ENCODE measurements at places on chromosomes 1 and 21.

DNA sequence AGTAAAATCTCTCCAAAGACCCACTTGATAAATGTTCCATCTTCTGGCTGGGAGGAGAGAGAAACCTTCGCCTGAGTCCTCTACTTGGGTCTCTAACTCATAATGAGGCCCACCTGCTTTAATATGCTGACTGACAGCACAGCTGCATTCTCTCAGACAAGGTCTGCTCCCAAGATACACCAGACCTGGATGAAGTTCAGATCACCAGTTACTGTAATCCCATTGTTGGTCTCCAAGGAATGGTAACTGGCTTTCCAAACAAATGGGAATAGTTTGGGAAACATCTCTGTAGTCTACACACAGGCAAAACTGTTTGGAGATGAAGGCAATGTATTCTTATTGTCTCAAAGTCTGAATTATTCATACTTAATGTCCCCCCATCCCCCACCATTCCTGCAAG lies 27.9 kb upstream of the COL24A1 start:
- no peak for DNase-seq

GRCh38 chr1:206579747-206580437 lies 32.4 kb downstream of the EIF2D start:
- no peak for DNase-seq

DNA sequence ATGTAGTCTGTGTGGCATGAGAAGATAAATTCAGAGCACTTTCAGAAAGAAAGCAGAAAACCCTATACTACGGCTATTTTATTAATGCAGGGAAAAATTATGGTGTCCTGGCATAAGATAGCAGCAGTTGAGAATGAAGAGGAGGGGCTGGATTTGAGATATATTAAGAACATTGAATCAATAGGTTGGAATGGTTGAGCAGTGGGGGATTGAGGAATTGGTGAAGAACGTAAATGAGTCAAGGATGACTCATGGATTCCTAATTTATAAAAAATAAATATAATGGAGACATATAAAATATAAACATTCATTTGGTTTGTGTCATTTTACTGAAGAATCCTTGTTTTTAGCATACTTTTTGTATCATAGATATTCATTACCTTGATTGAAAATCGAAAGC lies 234.3 kb upstream of the ADAMTS5 start:
- DNase-seq = no peak

- no peak for DNase-seq
These were observed 41.2 kb upstream of the LBR start for GRCh38 chr1:225469051-225469450.

DNA sequence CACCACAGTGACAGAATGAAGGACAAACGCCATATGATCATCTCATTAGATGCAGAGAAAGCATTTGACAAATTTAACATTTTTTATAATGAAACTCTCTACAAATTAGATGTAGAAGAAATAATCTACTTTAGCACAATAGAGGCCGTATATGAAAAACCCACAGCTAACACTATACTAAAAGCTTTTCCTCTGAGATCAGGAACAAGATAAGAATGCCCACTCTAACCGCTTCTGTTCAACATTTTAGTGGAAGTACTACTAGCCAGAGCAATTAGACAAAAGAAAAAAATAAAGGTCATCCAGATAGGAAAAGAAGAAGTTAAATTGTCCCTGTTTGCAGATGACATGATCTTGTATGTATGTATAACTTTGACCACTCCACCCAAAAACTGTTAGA lies 109.7 kb downstream of the SLC35F3 start:
- no peak for DNase-seq

DNA sequence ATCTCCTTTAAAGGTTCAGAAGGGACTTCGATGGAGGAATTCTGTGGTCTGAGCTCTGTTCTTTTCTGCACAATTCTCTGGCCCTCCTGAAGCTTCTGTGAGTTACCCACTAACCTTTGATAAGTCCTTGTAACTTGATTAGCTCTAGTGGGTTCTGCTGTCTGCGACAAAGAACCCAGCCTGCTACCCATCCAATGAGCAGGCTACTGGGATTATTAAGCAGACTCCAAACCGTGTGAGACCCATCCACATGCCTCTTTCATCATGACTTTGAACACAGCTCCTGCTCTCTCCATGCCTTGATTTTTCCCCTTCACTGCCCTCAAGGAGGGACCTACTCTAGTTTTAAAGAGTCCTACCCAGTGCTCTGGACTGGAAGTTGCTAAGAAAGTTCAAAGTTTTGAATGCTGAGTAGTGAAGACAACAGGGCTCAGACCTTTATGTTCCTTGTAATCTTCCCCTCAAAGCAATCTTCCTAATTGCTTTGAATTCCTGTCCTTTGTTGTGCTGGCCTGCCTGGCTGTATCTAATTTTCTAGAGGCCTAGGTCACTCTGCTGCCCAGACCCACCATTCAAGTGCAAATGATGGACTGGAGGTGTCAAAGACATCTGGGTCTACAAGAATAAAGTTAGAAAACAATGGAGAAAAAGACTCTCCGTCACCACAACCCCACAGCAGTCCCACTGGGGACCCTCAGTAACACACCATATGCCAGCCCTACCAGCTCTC lies 146.9 kb downstream of the RHOU start:
- DNase-seq = no peak

GRCh38 chr21:33820230-33820770 lies 95.3 kb downstream of the ATP5PO start:
- no peak for DNase-seq

- no peak for DNase-seq
These were observed 105.7 kb upstream of the USP24 start for GRCh38 chr1:55320891-55321290.

DNA sequence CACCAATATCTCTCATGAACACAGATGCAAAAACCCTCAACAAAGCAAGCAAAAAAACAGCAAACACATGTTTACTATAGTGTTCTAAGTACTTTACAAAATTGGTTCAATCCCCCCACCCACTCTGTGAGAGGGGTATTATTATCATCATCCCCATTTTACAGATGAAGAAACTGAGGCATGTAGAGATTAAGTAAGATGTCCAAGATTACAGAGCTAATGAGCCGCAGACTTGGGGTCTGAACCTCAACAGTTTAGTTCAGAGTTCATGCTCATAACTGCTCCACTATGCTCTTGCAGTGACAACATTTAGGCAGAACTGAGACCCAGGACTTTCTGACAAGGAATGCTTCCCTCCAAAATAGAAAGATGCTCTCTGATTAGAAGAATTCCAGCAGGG lies 21.9 kb downstream of the CLSTN1 start:
- DNase-seq = no peak

DNA sequence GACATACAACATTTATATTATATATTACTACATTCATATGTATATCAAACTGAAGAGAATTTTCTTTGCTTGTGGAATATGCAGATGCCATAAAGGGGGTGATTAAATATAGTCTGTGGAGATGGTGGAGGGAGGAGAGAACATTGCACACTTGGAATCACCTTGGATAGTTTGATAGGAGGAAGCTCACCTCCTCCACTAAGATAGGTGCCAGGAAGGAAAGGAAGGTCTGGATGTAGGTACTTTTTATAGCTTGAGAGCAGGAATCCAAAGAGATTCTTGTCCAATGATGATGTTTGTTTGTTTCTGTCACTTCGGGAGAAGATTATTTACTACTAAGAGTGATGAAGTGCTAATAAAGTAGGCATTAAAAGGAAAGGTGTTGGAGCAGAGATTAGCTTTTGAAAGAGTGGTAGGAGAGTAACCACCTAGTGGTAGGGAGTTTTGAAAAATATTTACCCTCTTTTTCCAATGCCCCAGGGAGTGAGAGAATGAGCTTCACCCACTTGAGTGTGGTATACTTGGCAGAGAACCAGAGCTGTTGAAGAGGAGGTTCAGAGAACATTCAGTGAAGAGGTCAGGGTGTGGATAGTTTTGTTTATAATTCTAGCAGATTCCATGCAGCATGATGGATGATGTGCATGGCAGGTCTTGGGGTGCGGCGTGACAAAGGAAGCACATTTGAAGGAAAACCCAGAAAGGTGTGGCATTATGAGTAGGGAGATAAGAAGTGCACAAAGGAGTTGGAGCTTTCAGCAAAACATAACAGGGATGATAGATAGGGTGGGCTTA lies 145.0 kb downstream of the PATJ start:
- no peak for DNase-seq

DNA sequence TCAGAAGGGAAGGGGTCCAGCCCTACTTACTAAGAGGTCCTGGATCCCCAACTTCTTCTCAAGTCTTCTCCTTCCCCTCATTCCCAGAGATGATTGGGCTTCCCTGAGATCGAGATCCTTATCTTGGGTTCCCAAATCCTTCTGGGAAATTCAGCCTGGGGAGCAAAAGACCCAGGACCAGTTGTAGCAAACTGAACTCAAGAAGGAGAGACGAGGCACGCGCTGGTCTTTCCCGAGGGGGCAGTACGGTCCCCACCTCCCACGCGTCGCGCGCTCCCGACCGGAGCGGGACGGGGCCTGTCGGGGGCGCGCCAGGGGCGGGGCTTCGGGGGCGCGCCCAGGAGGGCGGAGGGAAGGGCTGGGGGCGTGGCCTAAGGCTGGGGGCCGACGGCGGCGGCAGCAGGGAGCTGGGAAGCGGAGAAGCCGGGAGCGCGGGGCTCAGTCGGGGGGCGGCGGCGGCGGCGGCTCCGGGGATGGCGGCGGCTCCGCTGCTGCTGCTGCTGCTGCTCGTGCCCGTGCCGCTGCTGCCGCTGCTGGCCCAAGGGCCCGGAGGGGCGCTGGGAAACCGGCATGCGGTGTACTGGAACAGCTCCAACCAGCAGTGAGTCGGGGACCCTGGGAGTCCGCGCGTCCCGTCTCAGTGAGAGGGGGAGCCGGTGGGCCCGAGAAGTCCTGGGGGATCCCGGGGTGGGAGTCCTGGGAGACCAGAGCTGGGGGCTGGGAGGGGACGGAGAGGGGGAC lies at the start of gene EFNA3:
TSS of gene EFNA3 (plus strand) at position 369 of the 741 bp plus-strand sequence. CDS start at position 474, 105 bp downstream.
- peak; percentile 76 for DNase-seq

GRCh38 chr1:219876798-219877209 lies 51.6 kb downstream of the SLC30A10 start:
- peak; percentile 32 for DNase-seq

DNA sequence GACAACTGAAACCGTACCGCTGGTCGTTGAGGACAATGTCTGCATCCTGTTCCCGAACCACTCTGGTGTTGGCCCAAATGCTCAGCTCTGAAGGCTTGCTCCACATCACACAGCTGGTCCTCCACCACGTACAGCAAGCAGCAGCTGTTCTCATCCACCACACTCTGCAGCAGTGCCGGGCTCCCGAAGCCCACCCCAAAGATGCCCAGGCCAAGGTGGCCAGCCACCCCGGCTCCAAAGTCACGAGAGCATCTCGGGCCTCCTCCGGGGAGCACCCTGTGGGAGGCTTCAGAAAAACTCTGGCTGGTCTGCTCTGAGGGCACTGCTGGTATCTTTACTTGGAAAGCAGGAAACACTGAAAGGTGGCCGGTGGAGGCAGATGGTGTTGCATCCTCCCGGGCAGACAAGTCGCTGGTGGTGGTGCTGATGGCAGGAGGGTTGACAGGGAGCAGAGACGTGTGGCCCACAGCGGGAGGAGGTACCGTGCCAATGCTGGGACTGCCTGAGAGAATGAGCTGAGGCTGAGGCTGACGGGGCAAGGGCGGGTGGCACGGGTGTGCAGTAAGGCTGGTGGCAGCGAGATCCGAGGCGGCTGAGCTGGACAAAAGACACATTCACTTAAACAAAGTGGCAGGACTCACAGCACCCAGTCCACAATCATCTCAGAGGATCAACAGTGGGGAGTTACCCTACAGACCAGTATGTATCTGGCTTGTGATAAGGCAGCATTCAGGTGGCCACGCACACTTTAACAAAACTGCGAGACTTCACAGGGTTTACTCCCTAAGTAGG lies 6.5 kb upstream of the CCDC27 start:
- no peak for DNase-seq

GRCh38 chr1:174954073-174954460 lies 45.7 kb upstream of the CACYBP start:
- no peak for DNase-seq

GRCh38 chr1:227919906-227920305 lies 27.8 kb downstream of the WNT9A start:
- no peak for DNase-seq

- DNase-seq = no peak
These were observed 25.7 kb downstream of the LAMB3 start for GRCh38 chr1:209626346-209627026.

DNA sequence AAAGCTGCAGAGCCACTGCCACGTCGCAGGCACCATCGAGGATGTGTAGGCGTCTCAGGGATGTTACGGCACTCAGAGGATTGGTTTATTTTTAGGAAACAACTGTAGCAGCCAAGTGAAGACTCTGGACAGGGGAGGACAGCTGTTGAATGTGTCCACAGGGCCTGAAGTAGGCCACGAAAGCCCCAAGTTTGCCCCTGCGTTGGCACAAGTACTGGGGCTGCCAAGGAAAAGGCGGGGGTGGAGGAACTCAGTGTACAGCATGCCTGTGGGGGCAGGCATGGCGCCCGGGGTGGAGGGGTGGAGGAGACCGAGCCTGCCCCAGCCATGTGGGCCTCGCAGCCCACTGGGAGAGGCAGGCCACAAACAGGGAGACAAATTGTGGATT lies 89.7 kb downstream of the ADARB1 start:
- no peak for DNase-seq

DNA sequence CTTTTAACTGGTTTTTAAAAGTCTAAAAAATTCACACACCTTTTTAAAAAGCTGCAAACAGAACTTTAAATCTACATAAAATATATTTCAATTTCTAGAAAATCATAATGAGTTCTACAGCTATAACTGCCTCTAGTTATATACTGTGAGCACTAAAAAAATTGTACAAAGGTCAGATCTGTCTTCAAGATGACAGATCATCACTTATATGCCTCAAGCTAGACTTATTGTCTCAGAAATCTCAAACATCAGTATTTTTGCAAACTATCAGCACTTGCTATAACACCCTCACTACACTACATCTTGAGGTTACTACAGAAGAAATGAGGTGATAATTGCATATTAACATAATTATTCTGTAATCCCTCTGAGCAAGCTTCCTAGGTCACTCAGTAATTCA lies 76.5 kb downstream of the ZNF644 start:
- no peak for DNase-seq

DNA sequence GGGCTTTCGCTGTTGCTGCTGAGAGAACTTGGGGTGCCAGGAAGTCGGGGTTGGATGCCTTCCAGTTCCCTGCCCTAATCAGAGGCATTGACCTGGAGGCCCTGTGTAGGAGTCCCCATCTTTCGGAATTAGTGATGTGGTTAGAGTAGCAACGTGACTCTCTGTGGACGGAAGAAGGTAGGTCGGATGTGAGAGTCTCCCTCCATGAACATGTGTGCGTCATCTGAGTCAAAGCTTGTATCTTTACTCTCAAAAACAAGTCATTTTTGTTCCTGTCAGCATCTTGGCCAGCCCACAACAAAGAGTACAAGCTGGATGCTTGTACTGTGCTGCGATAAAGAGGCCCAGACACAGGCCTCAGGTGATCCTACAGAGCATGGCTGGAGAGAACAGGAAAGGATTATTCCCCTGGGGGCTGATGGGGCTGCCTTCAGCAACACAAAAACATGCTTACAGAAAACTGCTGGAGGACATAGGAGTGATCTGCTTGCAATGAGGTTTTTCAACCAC lies 31.0 kb upstream of the IL10 start:
- no peak for DNase-seq

DNA sequence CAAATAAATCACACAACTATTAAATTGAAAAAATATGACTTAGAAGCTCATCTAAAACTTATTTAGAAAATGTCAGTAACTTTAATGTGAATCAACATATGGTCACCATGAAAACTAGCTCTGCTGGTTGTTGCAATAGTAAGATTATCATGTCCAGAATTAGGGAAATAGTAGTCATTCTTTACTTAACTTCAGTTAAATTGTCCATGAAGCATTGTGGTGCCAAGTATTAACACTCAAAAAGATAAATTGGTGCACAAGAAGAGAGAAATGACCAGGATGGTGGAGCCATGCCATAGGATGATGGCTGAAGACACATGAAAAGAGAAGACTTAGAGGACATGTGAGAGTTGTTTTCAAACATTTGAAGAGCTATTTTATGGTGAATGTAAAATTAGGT lies 130.2 kb upstream of the PTGFR start:
- DNase-seq = no peak
